Activated CD4-positive, alpha-beta T cell treated with anti-CD3 and anti-CD28 coated beads, Interleukin-2, amount 50 U/mL, for 48 hours (primary cell): ENCODE measurements at places on chromosomes 2 and 18.
A peak's percentile ranks its signal among the peaks of the same experiment; 100 is the strongest.

- DNase-seq = no peak
Measured at GRCh38 chr2:128786316-128786715, 467.6 kb upstream of the HS6ST1 start.

DNA sequence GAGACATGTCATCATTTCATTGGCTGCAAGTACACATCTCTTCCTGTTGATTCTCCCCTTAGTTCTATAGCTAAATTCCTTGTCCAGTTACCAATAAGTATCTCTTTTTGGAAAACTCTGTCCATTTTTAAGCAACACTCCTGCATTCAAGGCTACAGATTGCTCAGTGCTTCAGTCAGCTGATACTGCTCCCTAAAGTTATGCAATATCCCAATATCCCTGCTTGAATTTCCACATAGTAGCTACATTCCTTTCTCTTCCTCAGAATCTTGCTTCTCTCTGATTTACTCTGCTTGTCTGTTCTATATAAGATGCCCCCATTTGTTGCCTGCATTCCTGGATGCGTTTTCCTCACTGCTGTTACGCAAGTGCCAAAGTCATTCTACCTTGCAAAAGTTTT lies 109.8 kb downstream of the PARD3B start:
- no peak for DNase-seq

DNA sequence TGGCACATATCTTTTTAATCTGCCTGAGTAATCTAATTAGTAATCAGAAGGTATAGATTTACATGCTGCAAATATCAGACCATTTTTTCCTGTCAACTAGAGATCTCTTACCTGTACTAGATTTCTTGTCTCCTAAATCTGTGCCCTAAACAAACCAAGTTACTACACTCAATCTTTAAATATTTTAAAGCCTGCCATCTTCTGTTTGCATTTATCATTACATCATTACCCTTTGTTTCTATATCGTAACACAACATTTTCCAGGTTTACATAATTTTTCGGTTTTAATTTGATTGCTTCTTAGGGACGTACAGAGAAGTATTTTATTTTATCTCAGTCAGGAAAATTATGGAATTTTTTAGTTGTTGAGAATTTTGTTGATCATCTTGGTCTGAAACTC lies 25.7 kb downstream of the PSMA8 start:
- DNase-seq = no peak

- DNase-seq = no peak
Measured at GRCh38 chr2:97967931-97968627, 27.7 kb downstream of the TMEM131 start.

- no peak for DNase-seq
Measured at GRCh38 chr2:197156771-197157170, 153.8 kb downstream of the ANKRD44 start.

- peak; percentile 13 for DNase-seq
Measured at GRCh38 chr2:10079266-10079869, 843 bp downstream of the CYS1 start.

GRCh38 chr2:172287605-172288315 lies 139.6 kb upstream of the ITGA6 start:
- DNase-seq = no peak

DNA sequence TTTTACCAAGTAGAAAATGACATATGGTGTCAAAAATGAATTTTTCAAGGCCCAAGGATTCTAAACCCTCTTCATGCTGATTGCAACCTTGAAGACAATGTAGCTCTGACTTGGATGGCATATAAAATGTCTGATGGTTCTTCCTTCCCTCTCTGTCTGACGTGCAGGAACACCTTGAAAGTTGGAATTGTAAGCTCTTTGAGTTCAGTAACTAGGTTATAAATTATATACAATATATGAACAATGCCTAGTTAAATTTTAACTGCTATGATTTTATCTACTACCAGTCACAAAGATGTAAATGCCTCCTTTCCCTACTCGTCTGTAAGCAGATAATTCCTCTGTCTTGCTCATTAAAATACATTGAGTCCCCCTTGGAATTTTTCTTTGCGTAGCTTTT lies 89.5 kb upstream of the TMEM17 start:
- DNase-seq = no peak

GRCh38 chr2:128591861-128592822 lies 273.5 kb upstream of the HS6ST1 start:
- DNase-seq = no peak

DNA sequence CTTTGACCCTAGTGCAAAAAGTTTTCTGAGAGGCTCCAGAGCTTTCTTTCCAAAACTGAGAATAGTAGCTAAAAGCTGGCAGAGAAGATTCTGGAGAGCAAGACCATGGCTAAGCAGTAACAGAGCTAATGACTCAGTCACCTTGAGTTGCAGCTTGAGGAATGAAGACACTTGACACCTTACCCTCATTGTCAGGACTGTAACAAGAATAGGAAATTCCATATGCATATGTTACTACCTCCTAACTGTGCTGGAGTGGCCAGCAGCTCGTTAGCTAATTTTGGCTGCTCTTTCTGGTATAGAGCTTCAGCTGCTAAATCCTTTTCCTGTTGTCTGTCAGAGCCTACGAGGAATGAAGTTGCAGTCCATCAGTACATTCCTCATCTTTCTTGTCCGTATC lies 68.6 kb upstream of the LHCGR start:
- DNase-seq = no peak

DNA sequence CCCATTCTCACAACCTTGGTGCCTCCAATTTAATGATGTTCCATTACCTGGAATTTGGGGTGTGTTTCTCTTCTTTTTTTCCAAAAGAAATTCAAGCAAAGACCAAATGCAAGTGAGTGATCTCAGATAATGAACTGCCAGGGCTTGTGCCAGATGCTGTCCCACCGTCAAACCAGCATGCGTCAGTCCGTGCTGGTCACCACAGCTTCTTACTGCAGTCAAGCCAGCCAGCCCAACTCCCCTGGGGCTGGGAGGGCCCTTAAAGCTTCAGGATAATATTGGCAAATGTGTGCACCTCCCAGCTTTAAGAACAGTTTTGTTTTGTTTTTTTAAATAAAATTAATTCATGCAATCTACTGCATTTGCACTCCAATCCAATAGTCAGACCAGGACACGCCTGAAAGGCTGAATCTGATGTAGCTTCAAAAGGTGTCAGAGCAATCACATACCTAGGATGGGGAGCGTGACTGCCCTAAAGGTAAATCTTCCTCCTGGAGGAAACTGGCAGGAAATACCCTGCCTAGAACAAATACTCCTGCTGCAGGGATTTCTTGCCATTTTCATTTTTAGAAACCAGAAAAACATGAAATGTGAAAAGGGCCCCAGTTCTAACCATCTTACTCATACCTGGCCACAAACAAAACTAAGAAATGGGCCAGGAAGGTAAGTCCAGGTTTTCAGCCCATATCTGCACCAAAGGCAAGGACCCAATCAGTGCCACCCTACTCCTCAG lies 26.8 kb upstream of the SP3 start:
- no peak for DNase-seq

- no peak for DNase-seq
Measured at GRCh38 chr18:47944972-47945852, 14.8 kb upstream of the SMAD2 start.

DNA sequence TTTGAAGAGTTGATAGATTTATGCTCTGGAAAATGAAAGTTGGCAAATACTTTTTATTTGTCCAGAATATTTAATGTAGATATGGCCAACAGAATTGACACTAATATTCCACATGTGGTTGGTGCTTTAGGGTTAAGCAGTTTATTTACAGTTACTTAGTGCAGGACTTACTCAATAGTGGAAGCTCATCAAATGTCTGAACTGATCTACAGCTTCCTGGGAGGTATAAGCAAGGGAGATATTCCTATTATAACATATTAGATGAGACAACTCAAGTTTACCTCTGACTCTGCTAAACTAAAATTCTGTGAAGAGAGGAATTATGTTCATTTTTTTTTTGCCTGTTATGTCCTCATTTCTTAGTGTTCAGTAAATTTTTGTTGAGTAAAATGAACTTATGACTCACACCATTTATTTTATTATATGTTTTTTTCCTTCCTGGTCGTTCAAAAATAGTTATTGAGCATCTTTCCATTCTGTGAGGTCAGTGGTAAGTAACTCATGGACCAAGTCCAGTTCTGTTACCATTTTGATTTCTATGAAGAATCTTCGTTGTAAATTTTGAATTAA lies 13.6 kb downstream of the ABI2 start:
- DNase-seq = no peak

GRCh38 chr18:9000733-9001132 lies 101.8 kb upstream of the NDUFV2 start:
- no peak for DNase-seq

- no peak for DNase-seq
Measured at GRCh38 chr2:222960126-222960525, 91.9 kb upstream of the KCNE4 start.

GRCh38 chr2:191153716-191154115 lies 2.9 kb upstream of the STAT4 start:
- no peak for DNase-seq

GRCh38 chr2:1550658-1551316 lies 137.5 kb downstream of the TPO start:
- DNase-seq = peak; percentile 72

DNA sequence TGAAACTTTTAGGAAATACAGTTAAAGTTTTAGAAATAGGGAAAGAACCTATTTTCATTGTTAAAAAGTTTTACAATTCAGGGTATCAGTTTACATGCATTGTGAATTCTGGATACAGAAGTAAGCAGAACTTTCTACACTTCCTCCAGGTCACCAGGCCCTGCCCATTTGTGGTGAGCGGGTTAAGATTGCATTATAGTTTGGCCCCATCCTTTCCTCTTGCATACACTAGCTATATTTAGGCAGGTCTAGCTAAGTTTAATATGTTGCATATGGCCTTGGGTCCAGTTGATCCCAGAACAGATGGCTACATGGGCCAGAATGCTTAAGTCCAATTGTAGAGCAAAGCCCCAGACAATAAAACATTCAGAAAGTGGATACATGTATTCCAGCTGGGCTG lies 4.8 kb downstream of the VWA3B start:
- no peak for DNase-seq

- peak; percentile 79 for DNase-seq
Measured at GRCh38 chr2:231545105-231545902, 15.1 kb upstream of the NMUR1 start.

- DNase-seq = no peak
Measured at GRCh38 chr2:212683346-212684097, 144.9 kb upstream of the ERBB4 start.

DNA sequence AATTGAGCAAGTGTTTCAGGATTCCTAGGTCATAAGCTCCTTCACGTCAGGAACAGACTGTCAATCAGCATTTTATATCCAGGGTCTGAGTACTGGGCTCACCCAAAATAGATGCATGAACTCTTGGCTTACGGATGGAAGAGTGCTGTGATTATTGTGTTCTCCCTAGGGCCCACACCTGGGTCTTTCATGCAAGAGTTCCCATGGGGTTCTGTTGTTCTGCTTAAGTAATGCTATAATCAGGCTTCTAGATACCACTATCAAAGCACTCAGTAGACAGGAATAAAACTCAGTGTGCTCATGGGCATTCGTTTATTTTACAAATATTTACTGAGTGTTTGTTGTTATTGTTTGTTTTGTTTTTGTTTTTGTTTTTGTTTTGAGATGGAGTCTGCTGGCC lies 46.4 kb upstream of the PMAIP1 start:
- DNase-seq = no peak

DNA sequence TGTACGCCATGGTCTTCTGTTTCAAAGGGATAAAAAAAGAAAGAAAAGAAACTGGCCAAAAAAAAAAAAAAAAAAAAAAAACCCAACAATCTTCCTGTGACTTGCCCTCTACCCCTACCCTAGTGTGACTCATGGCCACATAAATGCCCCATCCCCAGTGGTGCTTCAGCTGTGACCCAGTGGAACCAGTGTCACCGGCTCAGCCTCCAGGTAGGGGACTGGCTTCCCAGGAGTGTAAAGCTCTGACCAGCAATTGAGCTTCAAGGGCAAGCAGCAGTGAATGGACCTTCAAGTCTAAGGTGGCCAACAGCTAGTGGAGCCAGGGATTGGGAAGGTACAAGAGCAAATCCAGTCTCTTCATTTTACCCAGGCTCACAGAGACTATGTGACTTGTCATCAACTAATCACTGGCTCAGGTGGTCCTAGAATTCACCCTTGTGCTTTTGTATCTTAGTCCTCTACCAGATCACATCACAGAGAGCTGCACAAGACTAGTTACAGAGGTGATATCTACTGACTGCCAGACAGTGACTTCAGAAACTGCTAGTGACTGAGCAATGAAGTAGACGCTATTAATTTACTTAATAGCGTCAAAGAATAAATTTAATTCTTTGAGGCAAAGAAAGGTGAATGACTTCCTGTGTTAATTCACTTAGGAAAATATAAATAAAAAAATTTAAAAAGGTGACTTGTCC lies 1.3 kb upstream of the TGFBRAP1 start:
- DNase-seq = peak; percentile 25

DNA sequence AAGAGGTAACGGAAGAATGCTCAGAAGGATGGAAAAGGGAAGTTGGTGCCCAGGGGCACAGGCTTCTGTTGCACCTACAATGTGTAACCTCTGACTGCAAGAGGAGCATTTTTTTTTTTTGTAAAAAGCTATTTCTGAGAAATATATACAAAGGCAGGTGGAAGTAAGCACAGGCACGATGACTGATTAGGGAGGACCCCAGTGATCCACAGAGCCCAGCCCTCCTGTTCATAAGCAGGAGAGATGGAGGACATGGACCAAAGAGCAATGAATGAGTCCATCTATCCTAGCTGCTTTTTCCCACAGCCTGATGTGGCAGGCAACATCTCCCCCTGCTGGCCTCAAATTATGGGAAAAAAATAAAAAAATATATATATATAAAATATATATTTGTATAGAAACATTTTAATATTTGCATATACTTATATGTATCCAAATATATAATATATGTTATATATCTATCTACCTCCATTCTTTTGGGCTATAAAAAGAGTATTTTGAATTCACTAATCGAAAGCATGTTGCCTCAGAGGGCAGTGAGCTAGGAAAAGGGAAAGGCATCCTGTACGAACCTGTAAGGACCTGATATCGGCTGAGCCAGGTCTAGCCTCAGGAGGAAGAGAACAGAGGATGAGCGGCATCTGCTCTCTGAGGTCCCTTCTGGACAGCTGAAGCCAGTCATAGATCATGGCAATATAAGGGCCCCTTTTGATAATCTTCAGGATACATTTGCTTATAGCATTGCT lies 166.0 kb upstream of the STK17B start:
- peak; percentile 28 for DNase-seq

DNA sequence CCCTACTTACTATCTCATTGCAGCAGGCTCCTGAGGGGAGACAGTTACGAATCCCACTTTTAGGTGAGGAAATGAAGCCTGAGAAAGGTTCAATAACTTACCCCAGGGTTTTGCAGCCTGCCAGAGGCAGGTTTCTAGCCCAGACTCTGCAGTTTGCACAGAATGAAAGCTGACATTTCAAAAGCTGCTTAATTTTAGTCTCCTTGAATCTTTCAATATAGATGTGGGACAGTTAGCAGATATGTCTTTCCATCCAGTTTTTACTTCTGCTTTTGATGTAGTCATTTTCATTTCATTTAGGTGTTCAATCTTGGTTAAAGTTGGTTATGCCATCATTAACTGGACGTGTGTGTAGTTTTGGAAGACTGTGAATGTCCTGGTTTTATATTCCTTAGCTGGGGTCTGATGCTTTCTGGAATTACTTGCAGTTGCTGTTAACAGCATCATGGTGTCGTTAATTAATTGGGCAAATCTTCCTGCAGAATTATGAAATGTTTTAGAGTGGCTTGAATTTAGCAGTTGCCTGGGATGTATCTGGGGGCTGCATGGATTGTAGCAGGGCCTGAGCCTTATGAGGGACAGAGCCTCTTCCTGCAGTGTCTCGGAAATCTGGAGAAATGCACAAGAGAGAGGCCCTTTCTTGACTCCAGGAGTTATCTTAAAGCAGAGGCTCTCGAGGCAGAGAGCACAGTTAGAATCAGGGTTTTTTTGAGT lies 100.8 kb downstream of the ZNF532 start:
- DNase-seq = no peak
